ENCODE measurements at places on chromosomes 13 and 19. TPM values are rescaled to one million over a fixed set of nuclear protein-coding genes. Genes with fewer than 3 reads are reported as not detected.

The PEAK3 gene
- 0.41 TPM for total RNA-seq

The FAM32A gene
- total RNA-seq = 97.7 TPM

The FPR3 gene
- total RNA-seq = 1.6 TPM

The ATP8B3 gene
- under 0.01 TPM for total RNA-seq

The FXYD5 gene
- 20.1 TPM for total RNA-seq

The IGFL3 gene
- total RNA-seq = not detected

The DLL3 gene
- total RNA-seq = not detected

The DACH1 gene
- 0.71 TPM for total RNA-seq

The IFT88 gene
- total RNA-seq = 17.3 TPM

The NLRP9 gene
- total RNA-seq = not detected

The ANKLE1 gene
- total RNA-seq = 0.54 TPM

The TTC9B gene
- total RNA-seq = 1.1 TPM

The KLF12 gene
- 14.1 TPM for total RNA-seq

The SPTBN4 gene
- total RNA-seq = 0.99 TPM

The NLRP11 gene
- not detected for total RNA-seq

The MTMR6 gene
- 33.1 TPM for total RNA-seq

The CCNA1 gene
- 1.4 TPM for total RNA-seq

The KIR3DL2 gene
- total RNA-seq = not detected

The UBE2S gene
- 17.4 TPM for total RNA-seq

The TUBA3C gene
- total RNA-seq = not detected

The WDR88 gene
- total RNA-seq = not detected

The RNASEH2B gene
- total RNA-seq = 106 TPM

The MYH14 gene
- total RNA-seq = 3.9 TPM

The KLF1 gene
- total RNA-seq = not detected

The OR7A10 gene
- not detected for total RNA-seq
